NCI-H2029 treated with DMSO at 0.1 percent for 48 hours (cell line): ENCODE measurements at places on chromosomes 7 and 10.

DNA sequence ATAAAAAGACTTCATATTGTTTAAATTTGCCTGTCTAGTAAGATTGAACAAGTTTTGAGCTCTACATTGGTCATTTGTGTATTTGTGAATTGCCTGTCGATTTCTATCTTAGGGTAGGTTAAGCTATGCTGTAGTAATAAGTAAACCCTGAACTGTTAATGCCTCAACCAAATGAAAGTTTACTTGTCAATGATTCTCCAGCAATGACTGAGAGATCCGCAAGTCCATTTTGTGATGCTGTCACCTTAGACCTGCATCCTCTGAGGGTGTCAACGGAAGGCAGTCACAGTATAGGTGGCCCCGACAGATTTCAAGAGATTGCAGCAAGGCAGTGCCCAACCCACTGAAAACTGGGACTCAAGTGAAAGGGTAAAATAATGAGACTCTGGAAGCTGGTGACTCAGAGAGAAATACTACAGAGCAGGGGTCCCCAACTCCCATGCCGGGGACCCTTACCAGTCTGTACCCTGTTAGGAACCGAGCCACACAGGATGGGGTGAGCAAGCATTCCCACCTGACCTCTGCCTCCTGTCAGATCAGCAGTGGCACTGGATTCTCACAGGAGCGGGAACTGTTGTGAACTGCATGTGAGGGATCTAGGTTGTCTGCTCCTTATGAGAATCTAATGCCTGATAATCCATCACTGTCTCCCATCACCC, 10.8 kb upstream of the PHYH start:
- DNase-seq: no peak

GRCh38 chr10:23404461-23404980, 34.4 kb upstream of the OTUD1 start:
- DNase-seq: no peak

DNA sequence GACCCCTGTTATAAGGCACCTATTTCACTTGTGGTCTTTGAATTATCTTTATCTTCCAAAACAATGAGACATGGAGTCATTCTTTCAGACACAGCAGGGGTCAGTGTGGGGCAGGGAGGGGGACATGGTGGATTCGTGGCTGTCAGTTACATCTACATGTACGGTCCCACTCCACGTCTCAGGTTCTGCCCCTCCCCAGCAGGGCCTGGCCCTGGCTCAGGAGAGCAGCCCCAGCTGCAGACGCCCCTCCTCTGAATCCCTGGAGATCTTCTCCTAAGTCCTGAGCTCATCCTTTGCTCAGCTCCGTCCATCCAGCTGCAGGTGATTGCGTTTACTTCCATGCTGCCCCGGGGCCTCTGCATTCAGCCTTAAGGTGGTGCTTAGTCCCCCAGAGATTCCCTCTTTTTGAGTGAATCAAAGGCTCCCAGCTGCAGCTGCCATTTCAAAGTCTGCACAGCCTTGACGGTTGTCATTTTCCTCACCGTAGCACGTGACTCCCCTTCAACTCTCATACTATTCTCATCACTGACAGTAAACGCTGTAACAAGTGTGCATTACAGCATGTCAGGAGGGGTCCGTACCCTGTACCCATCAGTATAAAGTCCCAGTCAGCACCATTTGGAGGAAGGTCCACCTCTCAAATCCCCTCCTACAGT, 113.4 kb upstream of the TCERG1L start:
- no peak for DNase-seq

GRCh38 chr7:25319707-25320106, 91.4 kb upstream of the NPVF start:
- no peak for DNase-seq

DNA sequence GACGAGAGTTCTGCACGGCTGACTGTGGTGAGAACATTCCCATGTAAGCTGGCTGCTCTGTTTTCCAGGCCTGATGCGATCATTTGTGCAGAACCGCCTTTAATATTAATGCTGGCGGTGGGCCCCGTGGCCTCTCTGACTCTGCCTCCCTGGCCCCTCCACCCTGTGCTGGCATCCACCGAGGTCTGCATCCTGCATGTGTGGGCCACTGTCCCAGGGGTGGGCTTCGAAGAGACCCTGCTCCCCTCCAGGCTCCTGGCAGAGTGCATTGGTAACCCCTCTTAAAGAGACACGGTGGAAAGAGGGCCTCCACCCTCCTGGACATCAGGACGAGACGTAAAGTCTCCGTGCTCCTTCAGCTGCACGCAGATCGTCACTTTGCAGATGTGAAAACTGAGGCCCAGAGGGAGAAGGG, 67.3 kb upstream of the FAM20C start:
- no peak for DNase-seq

GRCh38 chr10:130737621-130738020, 573.9 kb downstream of the TCERG1L start:
- no peak for DNase-seq

GRCh38 chr10:62473241-62473640, 99.1 kb downstream of the ZNF365 start:
- no peak for DNase-seq
